Lower lobe of right lung (tissue), 2 donors: ENCODE measurements at places on chromosomes 3 and 15. TPM values are rescaled to one million over a fixed set of nuclear protein-coding genes. Genes with fewer than 3 reads are reported as not detected.

Gene SLC2A2
- total RNA-seq = not detected

Gene KBTBD13
- not detected for total RNA-seq

Gene FRMD5
- total RNA-seq = 0.12 TPM

Gene LRRC58
- 19.5 TPM for total RNA-seq

Gene ARNT2
- total RNA-seq = 11.4 TPM

Gene RYR3
- total RNA-seq = 0.32 TPM

Gene PLA2G4E
- total RNA-seq = 1.1 TPM

Gene ITIH4
- total RNA-seq = 23.7 TPM

Gene KCNAB1
- total RNA-seq = 4.7 TPM

Gene GP5
- 0.38 TPM for total RNA-seq

Gene RHCG
- not detected for total RNA-seq

Gene ANKUB1
- 3.1 TPM for total RNA-seq

Gene LARP6
- total RNA-seq = 7.5 TPM

Gene ROBO2
- 11.8 TPM for total RNA-seq

Gene CRYGS
- total RNA-seq = 4.0 TPM

Gene FBXL22
- total RNA-seq = 1.4 TPM

Gene FAN1
- total RNA-seq = 20.9 TPM

Gene CHDH
- total RNA-seq = 17.3 TPM

Gene RASL12
- total RNA-seq = 21.5 TPM

Gene TWF2
- total RNA-seq = 62.2 TPM

Gene RGMA
- total RNA-seq = 9.7 TPM

Gene ATP8B4
- total RNA-seq = 9.0 TPM
